ENCODE measurements at places on chromosomes 4 and X. TPM values are rescaled to one million over a fixed set of nuclear protein-coding genes. Genes with fewer than 3 reads are reported as not detected.

H2BW2 gene
- not detected for total RNA-seq

PAGE2 gene
- not detected for total RNA-seq

SPACA5B gene
- not detected for total RNA-seq

ERVMER34-1 gene
- total RNA-seq, result 0.94 TPM

PABPC4L gene
- under 0.01 TPM for total RNA-seq

MAGEA9B gene
- total RNA-seq, result not detected

CNGA1 gene
- total RNA-seq, result not detected

CT47B1 gene
- not detected for total RNA-seq

IL15 gene
- total RNA-seq, result 6.2 TPM

TCEAL7 gene
- not detected for total RNA-seq

FGG gene
- not detected for total RNA-seq

SGMS2 gene
- total RNA-seq, result 19.5 TPM

FAM241A gene
- 1.2 TPM for total RNA-seq

GUCY1B1 gene
- total RNA-seq, result 0.92 TPM

LRRC66 gene
- 0.59 TPM for total RNA-seq

EVC2 gene
- not detected for total RNA-seq

ELOVL6 gene
- 11.7 TPM for total RNA-seq

SPANXC gene
- not detected for total RNA-seq

KDR gene
- not detected for total RNA-seq

FDCSP gene
- not detected for total RNA-seq

IL13RA1 gene
- total RNA-seq, result 24.8 TPM

ZNF280C gene
- total RNA-seq, result 4.9 TPM

ARHGAP4 gene
- total RNA-seq, result 2.4 TPM

FRMPD3 gene
- total RNA-seq, result not detected

VSIG4 gene
- total RNA-seq, result not detected

TMEM35A gene
- total RNA-seq, result 0.23 TPM

UGT2A3 gene
- not detected for total RNA-seq

FAM149A gene
- total RNA-seq, result 12.5 TPM

HUWE1 gene
- 42.2 TPM for total RNA-seq

FAM53A gene
- 2.6 TPM for total RNA-seq

EXOC1L gene
- not detected for total RNA-seq

RFC1 gene
- total RNA-seq, result 46.0 TPM

ARMCX6 gene
- 53.5 TPM for total RNA-seq

SMR3B gene
- total RNA-seq, result not detected

UGT2B11 gene
- not detected for total RNA-seq

GAGE13 gene
- not detected for total RNA-seq

ZCCHC18 gene
- total RNA-seq, result not detected

SOX3 gene
- not detected for total RNA-seq

TEC gene
- total RNA-seq, result 0.99 TPM

TKTL1 gene
- not detected for total RNA-seq

TMEM47 gene
- 4.3 TPM for total RNA-seq

COX7B2 gene
- total RNA-seq, result not detected

CABS1 gene
- not detected for total RNA-seq

Measured in MG63 (cell line).